Activated gamma-delta T cell treated with Interleukin-2 at 50 U/mL for 16 hours (primary cell): ENCODE measurements at places on chromosomes 13 and 19.

DNA sequence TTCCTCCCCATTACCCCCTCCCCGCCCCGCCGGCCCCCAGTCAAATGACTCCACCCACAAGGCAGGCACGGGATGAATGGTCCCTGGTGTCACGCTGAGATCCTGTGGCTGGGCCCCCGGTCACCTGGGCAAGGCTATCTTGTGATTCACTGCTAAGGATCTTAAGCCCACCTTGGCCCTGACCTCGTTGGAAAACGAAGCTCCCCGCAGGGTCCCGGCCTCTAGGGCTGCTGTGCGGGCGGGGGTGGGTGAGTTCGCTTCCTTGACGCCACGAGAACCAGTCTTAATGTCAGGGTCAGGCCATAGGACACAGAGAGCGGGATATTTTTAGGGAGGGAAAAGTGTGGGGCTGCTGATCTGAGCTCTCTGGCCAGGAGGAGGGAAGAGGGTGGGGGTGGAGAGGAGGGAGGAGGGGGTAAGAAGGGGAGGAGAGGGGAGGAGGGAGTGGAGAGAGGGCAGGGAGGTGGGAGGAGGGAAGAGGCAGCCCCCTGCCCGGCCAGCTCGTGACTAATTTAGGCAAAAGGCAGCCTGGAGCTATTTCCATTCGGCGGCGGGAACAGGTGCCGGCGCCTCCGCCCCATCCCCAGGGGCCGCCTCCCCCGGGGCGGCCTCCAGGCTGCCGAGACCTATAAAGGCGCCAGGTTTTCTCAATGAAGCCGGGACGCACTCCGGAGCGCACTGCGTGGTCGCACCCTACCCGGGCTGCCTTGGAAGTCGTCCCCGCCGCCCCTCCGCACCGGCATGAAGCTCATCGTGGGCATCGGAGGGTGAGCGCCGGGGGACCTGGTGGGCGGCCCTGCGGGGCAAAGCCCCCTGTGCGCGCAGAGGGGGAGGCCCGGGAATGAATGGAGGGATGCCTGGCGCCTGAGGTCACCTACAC, at the start of gene NMRK2:
Gene NMRK2, plus strand, starts transcription at position 139 of the 880 bp plus-strand sequence. Its CDS starts 603 bp downstream, at position 742.
- no peak for DNase-seq

DNA sequence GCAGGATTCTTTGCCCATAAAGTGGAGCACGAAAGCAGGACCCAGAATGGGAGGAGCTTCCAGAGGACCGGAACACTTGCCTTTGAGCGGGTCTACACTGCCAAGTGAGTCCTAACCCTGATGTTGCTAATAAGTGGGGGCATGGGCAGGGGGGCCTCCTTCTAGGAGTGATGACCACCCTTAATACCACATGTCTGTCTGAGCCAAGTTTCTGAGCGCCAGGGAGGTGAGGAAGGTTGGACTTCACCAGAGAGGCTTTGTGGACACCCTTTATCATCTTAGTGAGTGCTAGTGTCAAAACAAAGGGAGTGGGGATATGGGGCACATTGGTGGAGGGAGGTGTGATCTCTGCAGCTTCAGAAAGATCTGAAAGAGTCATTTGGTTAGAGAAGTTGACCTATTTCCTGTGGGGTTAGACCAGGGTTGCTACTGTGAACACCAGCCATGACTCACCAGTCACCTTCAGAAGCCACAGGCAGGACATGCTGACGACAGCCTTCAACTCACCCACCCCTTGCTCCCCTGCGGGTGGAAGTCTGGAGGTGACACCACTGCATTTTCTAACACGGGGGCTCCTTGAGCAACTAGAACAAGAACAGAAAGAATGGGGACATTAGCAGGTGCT, 8.8 kb downstream of the ALOX5AP start:
- DNase-seq = peak; percentile 89

DNA sequence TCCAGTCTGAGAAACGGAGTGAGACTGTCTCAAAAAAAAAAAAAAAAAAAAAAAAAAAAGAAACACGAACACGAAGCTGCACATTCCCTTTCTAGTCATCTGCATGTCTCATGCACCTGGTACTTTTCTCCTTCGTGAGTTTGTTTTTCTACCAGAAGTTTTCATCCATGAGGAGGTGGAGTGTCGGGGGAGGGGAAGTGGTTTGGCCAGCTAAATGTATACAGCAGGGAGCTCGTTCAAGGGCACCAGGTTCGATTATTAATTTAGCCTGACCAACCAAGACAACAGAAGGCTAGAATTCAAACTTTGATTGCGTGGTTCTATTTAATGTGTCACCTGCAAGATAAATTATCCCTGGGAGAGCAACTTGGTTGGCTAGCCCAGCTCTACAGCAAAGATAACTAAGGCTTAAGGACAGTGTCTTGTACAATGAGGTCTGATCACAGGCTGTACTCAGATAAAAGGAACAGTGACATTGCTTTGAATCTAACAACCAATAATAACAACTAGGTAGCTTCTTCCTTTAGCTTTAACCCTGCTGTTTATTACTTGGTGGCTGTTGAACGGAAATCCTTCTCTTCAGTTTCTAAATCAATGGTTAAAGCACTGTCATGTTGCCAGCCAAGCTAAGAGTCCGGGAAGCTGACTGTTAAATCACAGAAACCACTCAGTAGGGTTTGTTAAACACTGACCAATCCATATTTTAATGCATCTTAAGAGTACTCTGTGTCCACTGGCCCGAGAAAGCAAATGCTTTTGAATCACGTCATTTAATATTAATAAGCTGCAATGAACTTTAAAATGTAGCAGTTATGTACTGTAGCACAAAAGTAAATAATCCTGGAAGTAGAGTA, 98.4 kb upstream of the STARD13 start:
- DNase-seq = no peak

- no peak for DNase-seq
These were observed 158.6 kb downstream of the KATNAL1 start for GRCh38 chr13:30148786-30149185.

- DNase-seq = no peak
These were observed 1.1 kb downstream of the PDE4A start for GRCh38 chr19:10421240-10422045.

DNA sequence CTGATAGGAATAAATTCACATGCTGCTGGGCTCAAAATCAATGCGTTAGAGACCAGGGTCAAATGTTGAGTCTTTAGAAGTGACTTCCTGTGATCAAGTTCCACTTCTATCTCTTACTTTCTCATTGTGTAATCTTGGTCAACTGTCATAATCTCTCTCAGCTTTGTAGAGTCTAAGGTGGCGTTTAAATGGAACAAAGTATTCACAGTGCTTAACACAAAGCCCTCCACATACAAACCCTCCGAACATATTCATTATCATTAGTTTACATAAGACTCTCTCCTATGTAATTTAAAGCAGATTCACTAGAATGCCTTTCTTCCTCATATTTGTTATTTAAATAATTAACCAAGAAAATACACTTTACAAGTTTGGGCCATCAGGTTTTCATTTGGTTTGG, 1044.1 kb downstream of the EFNB2 start:
- DNase-seq = no peak

DNA sequence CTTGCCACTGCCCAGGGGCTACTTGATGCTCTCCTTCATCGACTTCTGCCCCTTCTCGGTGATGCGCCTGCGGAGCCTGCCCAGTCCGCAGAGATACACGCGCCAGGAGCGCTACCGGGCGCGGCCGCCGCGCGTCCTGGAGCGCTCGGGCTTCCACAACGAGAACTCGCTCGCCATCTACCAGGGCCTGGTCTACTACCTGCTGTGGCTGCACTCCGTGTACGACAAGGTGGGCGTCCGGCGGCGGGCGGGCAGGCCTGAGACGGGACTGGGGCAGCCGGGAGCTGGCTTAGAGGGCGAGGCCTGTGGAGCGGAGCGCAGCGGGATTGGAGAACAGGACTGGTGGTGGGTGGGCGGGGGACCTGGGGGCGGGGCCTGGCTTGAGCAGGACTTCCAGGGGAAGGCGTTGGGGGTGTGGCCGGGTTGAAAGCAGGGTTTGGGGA, 12.7 kb upstream of the PSMD8 start:
- DNase-seq = peak; percentile 46

DNA sequence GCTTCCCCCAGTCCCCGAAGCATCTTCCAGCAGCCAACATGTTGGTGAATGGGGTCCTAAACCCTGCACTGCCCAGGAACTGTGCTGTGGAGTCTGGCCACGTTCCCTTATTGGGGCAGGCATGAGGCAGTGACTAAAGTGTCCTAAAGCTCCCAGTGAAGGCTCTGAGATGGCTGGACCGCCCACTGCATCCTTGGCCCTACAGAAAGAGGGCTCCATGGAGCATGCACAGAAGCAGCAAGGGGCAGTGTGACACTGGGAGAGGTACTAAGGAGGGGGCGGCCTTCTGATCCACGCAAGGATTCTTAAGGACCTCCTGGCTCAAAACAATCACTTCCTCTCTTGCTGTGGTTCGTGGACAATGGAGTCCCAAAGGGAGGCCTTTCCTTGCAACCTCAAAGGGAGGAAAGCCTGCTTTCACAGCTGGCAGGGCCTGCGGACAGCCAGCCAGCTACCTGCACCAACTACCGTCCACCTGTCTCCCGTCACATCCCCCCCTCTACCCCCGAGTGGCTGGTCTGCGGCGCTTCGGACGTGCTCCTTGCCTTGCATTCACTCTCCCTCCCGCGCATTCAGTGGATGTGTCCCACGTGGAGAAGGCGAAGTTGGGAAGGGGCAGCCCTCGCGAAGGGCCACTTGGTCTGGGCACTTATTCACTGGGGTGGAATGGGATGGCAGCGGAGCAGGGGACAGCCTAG, 63.9 kb upstream of the STARD13 start:
- no peak for DNase-seq
